Activated CD4-positive, alpha-beta memory T cell treated with anti-CD3 and anti-CD28 coated beads for 36 hours (primary cell): ENCODE measurements at places on chromosomes 4 and X. TPM values are rescaled to one million over a fixed set of nuclear protein-coding genes. Genes with fewer than 3 reads are reported as not detected.

DNA sequence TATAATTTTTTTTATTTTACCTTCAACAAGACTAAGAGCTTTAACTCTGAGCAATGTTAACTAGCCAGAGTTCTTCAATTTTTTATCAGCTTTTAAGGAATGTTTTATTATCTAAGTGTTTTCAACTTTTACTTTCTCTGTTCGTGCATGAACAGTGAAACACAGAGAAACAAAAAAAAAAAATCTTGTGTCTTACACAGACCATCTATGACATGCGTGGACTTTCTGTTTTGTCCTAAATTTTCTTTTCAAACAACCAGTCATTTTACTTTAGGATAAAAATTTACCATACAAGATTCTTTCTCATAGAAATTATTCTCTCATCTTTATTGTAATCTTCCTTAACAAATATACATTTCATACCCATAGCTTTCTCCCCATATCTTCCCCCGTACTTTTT lies 731.9 kb upstream of the PCDH10 start:
- DNase-seq: no peak

DNA sequence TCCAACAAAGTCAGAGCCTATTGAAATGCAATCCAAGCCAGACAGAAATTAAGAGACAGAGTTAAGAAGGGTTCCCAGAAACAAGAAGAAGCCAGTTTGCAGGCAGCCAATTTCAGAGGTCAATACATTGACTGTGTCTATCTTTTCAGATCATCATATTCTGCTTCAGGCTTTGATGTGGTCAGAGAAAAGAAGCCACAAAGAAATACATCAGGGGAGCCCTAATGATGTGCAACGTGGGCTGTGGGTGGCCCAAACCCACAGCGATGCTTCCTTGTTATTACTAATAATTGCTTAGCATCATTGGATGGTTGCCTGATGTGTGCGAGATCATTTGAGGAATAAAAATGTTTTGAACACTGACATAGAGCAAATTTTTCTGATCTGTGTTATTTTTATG lies 99.0 kb upstream of the DUSP21 start:
- no peak for DNase-seq

The FAM156A gene
- 19.5 TPM for total RNA-seq

The ZMAT1 gene
- 3.9 TPM for total RNA-seq

The VEGFD gene
- total RNA-seq: not detected

DNA sequence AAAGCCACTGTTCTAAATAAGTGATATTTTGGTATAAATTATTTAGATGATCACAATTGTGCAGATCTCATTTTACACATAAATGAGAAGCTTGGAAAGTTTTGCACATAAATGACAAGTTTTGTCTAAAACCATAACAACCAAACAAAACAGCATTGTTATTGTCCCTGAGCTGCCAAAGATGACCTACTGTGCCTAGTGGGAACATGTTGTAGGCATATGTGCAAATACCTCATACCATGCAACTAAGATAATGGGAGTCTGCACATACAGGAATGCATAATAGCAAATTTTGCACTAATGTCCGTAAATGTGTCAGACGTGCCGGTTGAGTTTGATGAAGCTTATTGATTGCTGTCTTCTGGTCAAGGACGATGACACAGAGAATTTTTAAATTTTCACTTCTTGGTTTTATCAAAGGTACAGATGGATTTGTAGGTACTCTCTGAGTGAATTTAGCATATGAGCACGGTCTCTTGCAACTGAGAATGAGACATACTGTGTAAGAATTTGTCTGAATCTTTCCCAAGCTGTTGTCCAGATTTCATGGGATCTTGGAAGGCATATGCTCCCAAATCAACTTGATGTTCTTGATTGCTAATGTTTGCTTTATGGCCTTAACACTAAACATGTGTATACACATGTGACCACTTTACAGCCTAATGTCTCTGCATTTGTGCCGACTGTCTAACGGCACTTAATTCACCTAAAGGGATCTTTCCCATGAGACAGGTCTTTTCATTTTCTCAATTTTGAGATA lies 1133.5 kb downstream of the FAT4 start:
- DNase-seq: no peak

DNA sequence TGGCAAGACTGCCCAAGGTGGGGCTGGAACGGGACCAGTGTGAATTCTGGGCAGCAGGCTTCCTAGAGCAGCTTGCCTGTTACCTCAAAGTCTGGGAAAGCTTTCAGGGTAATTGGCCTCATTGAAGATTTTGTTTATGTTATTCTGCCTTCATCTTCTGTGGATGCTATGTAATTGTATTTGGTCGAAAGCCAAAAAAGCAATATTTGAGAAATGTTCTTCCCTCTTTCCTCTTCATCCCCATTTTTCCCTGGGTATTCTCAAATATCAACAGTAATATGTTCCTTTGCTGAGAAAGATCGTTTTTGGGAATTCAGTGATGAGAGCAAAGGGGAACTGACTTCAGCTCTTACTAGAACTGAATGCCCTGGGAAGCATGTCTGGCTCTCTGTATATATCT lies 12.9 kb downstream of the TMEM131L start:
- DNase-seq: no peak

The HELT gene
- not detected for total RNA-seq

GRCh38 chr4:10647846-10648245 lies 36.7 kb downstream of the CLNK start:
- DNase-seq: no peak

- DNase-seq: no peak
Observed at GRCh38 chr4:37002625-37003024, 241.9 kb upstream of the NWD2 start.

GRCh38 chr4:137861682-137862081 lies 329.4 kb upstream of the PCDH18 start:
- no peak for DNase-seq

DNA sequence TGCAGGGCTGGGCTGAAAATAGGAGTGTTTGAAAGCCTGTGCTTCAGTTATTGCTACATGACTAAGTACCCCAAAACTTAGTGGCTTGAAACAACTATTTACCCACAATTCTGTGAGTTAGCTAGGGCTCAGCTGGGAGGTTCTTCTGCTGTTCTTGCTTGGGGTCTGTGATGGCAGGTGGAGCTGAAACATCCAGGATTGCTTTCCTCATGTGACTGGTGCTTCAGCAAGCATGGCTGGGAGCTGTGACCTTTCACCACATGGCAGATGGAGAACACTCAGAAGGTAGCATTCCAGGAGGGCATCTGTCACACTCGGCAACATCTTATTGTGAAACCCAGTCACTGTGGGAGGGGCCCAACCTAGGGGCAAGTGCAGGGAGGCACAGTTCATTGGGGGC lies 57.0 kb upstream of the TBC1D14 start:
- no peak for DNase-seq

DNA sequence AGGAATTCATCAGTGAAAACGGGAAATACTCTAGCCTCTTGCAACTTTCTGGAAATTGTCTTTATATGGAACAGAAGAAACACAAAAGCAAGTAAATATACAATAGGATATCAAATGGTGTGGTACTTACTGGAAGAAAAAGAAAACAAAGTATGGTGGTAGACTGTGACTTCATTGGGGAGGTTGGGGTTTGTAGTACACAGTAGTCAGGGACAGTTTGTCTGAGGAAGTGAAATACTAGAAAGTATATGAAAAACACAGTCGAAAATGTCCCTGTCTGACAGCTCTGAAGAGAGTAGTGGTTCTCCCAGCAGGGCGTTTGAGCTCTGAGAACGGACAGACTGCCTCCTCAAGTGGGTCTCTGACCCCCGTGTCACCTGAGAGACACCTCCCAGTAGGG lies 390.0 kb upstream of the NWD2 start:
- no peak for DNase-seq

DNA sequence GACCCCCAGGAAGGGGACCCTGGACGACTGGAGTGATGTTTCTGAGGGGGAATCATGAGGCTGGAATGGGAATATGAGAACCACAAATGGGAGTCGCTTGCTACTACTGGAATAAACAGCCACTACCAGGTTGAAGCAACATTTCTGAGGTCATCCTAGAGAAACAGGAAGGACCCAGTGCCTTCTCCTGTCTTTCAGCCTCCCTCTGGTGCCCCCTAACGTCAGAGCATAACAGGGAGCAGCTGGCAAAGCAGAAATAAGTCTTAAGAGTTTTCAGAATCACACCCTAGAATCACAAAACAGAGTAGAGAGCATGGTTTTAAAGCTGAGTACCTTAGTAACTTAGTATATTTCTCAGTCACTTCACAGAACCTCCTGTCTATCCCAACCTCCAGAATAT lies 347.8 kb upstream of the PITX2 start:
- peak; percentile 8 for DNase-seq

- no peak for DNase-seq
Observed at GRCh38 chrX:71609095-71609750, 9.1 kb downstream of the CXCR3 start.

The CTAG2 gene
- not detected for total RNA-seq

The SRPK3 gene
- total RNA-seq: not detected

The CLIC2 gene
- total RNA-seq: 1.1 TPM

The HERC5 gene
- total RNA-seq: 34.0 TPM

DNA sequence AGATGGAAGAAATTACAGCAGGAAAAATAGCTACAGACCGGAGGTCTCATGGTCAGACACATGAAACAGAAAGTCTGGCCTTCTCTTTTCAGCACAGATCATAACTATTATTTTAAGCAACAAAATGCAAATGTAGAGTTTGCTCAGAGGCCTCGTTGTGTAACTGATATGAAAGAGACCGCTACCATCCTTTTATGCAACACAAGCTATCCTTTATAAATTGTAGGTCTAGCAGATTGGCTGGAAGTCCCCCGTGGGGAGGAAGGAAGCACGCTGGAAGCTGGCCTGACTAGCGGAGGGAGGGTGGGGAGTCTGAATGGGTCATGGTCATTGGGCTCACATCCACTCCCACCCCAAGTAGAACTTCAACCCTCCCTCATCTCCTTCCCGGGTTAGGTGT lies 27.7 kb downstream of the DMP1 start:
- DNase-seq: no peak

The BBS7 gene
- total RNA-seq: 15.2 TPM

GRCh38 chrX:31099536-31100090 lies 27.8 kb upstream of the FTHL17 start:
- DNase-seq: peak; percentile 73

The SPANXA1 gene
- total RNA-seq: not detected

- no peak for DNase-seq
Observed at GRCh38 chr4:80263541-80264351, 2.7 kb upstream of the FGF5 start.

The KLB gene
- not detected for total RNA-seq

GRCh38 chr4:145939441-145939750 lies 773 bp upstream of the ZNF827 start:
- no peak for DNase-seq

- DNase-seq: no peak
Observed at GRCh38 chr4:16124232-16124631, 40.4 kb upstream of the PROM1 start.

- no peak for DNase-seq
Observed at GRCh38 chr4:170827562-170828274, 738.0 kb upstream of the AADAT start.
